ENCODE measurements at places on chromosomes 12 and 14.
A peak's percentile ranks its signal among the peaks of the same experiment; 100 is the strongest.

- no peak for DNase-seq
These were observed 232.0 kb downstream of the GRIN2B start for GRCh38 chr12:13749389-13749788.

DNA sequence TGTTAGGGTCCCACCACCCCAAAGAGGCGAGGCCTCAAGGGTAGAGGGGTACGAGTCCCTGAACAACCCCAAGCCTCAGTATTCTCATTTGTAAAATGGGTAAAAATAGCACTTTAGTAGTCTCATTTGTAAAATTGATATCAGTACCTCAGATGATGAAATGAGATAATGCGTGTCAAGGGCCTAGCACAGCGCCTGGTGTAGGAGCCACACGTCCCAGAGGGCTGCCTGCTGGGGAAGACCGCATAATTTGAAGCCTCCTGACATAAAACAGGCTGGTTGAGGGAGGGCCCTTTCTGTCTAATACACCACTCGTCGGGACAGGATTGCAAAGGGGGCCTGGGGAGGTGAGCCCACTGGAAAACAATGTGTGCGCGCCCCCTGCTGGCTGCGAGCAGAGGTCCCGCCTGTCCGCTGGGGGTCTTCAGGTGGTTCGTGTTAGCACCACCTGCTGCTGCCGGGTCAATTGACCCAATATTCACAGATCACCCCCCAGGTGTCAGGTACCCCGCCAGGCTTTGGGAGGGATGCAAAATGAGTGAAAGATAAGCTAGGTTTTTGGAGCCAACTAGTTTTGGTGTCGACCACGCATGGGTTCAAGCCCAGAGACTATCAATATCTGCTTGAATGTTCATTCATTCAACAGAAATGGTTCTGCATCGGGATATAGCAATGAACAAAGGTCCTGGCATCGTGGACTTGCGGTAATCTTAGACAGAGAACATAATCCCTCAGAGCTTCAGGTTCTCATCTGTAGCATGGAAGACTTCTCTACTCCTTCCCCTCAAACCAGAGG is 24.7 kb upstream of the IRF2BPL start:
- peak; percentile 57 for DNase-seq

- peak; percentile 11 for DNase-seq
These were observed 19.6 kb upstream of the GALNT8 start for GRCh38 chr12:4700621-4701026.

- DNase-seq: no peak
These were observed 207.5 kb downstream of the CALM1 start for GRCh38 chr14:90604356-90604755.

DNA sequence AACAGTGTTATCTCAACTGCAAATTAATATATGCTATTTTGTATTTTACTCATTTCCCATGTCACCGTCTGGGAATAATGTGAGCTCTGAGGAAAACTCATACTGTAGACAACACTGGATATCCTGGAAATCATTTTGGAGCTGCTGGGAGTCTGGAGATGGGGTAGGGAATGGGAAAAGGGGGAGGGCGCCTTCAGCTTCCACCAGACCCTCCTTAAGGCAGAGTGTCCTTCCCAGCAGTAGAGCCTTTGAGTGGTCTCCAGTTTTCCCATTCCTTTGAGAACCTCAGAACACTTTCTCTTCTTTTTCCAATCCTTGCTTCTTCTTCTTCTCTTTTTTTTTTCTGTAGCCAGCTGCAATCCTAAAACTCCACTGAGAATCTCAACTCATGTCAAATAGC is 5.4 kb upstream of the LRIG3 start:
- DNase-seq: no peak

DNA sequence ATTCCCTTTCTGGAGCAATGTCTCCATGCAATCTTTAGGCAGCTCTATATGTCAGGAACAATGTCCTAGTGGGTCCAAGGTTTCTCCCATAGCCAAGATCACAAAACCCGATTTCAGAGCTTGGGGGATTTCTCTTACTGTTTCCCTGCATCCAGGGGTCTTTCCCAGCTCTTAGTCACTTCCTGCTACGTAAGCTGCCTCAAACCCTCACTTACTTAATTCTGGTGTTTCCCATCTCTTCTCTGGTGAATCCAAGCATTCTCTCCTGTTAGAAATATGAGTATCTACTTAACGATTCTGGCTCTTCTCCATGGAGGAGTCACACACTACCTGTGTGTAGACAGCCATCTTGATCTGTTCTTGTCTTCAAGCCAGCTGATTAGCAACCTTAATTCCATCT is 80.0 kb downstream of the IFNG-AS1 start:
- DNase-seq: no peak

DNA sequence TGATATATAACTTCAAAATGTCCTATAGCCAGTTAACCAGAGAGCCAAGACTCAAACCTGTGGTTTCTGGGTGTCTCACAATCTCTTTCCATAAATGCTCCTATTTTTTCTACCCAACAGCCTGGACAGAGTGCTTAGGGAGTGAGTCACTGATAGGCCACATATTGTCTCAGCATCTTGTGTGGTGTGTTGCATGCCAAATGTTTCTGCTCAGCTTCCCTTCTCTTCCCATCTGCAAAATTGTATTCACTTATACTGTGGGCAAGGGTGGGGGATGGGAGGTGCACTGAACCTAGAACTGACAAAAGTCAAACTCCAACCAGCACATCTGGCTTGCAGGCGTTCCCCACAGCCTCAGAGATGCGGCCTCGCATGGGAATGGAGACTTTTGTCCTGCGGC is 123.3 kb downstream of the KCNA5 start:
- peak; percentile 0 for DNase-seq

DNA sequence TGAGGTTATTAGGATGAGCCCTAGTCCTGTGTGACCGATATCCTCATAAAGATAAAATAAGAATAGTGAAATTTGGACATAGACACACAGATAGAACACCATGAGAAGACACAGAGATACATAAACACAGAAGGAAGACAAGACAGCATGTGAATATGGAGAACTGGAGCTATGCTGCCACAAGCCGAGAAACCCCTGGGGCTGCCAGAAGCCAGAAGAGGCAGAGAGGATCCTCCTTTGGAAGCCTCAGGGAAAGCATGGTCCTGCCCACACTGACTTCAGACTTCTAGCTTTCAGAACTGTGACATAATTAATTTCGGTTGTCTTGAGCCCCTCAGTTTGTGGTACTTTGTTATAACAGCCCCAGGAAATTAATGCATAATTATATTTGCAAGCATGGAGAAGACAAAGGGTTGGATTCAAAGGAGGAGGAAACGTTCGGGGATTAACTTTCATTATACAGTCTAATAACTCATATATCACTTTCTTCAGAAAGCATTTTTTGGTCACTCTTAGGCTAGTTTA is 1501.8 kb upstream of the FLRT2 start:
- no peak for DNase-seq

DNA sequence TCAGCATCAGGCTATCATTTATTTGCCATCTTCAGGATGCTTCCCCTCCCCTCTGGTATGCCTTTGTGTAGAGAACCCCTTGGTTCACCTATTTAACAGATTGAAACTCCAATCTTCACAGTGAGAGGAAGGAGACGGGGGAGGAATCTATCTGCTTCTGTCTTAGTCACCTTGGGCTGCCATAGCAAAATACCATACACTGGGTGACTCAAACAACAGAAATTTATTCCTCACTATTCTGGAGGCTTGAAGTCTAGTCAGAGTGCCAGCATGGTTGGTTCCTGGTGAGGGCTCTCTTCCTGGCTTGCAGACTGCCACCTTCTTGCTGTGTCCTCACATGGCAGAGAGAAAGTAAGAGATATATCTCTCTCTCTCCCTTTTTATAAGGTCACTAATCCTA is 13.5 kb upstream of the EML1 start:
- peak; percentile 68 for DNase-seq

DNA sequence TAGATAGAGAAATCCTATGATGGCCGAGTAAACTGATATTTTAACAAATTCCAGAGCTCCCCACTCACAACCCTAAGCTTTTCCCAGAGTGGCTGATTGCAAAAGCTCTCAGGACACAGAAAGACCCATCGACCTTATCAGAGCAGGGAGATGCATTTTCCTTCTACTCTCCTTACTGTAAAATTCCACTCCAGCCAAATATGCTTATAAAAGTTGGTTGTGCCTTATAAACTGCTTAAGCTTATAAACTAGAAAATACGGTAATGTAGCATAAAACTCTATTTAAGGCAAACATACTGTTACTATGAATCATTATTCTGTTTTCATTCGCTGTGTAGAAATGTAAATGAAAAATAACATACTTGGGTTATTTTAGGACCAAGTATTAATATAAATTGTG is 41.6 kb upstream of the TRHDE start:
- DNase-seq: no peak

DNA sequence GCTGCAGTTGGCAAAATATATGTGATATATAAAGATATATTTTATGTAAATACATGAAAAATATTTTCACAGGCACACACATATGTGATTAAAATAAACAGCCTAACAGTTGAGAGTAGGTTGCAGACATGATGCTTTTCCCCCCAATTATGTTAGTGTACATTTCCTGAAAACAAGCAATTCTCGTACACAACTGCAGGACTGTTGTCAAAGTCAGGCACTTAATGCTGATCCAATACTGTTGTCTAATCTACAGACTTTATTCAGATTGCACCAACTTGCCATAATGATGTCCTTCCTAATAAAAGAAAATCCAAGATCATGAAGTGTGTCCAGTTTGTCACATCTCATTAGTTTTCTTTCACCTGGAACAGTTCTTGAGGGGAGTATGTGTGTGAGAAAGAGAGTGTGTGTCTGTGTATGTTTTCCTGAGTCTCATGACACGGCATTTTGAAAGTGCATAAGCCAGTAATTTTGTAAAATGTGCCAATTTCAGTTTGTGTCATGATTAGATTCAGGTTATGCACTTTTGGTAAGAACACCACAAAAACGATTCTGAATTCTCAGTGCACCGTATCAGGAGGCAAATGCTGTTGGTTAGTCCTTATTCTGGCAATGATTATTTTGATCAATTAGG is 16.5 kb upstream of the SEL1L start:
- no peak for DNase-seq

DNA sequence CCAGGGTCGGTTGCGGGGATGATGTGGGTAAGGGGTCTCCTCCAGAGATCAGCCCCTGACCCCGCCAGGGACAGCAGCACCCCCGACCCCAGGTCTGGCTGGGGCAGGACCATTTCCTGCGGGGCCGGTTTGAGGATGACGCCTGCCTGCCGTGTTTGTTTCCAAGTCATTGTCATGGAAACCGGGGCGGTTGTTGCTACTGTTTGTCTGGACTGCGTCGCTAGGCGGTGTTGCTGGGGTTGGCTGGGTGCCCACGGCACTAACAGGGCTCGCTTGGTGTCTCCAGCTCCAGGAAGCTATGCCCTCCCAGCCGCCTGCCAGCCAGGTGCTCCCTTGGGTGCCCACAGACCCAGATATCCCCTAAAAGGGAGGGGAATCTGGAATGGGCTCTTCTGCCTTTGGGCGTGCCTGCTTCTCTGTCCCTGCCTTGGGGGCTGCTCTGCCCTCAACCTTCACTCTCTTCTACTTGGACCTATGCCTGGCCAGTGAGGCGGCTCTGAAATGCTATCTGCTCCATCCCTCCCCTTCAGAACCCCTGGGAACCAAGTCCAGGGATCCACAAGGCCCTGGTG is 4.7 kb upstream of the CRIP1 start:
- peak; percentile 97 for DNase-seq

- DNase-seq: no peak
These were observed 11.3 kb upstream of the FAM222A start for GRCh38 chr12:109702111-109702841.

DNA sequence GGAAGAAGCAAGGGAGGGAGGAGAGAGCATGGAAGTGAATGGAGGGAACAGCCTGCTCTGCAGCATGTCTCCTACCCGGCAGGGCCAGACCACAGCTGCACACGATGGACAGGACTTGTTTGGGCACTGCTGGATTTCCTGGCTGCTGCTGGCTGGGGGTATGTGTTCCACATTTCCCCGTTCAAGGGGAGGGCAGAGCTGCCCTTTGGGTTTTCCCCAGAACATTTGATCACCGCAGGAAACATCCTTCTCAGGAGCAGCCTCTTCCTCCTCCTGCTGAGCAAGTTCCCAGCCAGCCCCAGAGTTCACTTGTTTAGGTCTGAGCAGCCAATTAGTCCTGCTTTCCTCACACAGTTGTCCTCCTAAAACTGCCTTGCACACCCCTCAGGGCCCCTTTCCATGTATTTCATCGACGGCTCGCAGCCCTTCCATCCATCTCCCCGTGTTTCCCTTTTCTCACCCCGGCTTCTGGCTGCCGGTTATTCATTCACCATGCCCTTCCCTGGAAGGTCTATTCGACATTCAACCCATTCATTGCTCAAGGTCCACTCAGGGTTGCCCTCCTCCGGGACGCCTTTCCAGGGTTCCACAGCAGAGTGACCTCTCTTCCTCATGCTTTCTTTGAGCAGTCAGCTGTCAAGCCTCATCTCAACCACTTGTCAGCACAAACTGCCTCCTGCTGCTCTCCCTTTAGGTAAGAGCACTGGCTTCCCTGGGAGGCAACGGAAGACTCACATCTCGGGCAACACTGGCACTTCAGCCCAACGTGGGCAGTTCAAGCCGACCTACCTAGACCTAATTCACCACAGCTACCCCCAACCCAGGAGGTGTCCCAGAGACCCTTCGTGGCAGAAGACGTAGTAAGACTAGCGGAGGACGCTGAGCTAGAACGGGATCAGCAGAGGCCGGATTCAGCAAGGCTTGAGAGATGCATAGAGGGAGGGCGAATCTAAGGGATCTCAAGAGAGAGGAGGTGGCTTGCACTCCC is 20.1 kb upstream of the ANO2 start:
- DNase-seq: peak; percentile 11

GRCh38 chr12:69024413-69024812 is 91.4 kb upstream of the CPM start:
- DNase-seq: peak; percentile 99

DNA sequence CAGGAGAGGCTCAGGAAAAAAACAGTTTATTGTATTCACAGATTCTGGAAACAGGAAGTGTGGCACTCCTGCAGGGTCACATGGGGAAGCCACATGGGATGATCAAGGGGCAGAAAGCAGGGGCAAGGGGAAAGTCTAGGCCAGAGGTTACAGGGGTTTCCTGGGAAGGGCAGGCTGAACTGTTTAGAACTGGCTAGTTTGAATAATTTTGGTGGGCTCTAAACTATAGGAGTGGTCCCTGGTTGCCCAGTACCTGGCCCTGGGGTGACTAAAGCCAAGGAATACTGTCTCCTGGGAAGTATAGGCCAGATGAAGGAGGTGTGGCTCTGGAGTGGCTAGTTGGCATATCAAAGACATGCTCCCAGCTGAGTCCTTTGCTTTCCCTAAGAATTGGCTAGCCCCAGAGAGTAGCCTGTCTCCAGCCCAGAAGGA is 169.2 kb downstream of the SLC41A2 start:
- no peak for DNase-seq

DNA sequence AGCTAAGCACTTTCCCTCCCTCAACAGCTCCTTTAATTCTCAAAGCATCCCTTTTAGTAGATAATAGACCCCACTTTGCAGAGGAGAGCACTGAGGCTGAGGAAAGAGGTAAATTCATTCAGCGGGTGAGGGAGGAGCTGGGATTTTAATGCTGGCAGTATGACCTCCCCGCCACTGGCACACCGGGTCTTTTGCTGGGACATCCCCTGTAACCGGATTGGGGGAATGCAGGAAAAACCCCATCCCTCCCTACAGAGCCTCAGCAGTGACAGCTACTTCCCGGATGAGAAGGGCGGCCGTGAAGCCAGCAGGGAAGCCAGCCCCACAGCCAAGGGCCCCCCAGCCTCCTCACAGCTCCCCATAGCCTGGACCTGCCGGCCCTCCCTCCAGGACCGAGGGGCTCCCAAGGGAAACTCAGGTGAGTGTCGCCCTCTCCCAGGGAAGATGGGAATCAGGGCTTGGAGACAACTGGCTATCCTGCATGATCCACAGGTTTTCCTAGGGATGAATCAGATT is 12.1 kb downstream of the ZBTB39 start:
- DNase-seq: no peak
